Stimulated activated naive CD8-positive, alpha-beta T cell treated with anti-CD3 and anti-CD28 coated beads, Interleukin-15, Interleukin-2, amounts not matched to agents 100 U/mL and 50 U/mL, for 24 hours (primary cell): ENCODE measurements at places on chromosomes 3 and 15.

DNA sequence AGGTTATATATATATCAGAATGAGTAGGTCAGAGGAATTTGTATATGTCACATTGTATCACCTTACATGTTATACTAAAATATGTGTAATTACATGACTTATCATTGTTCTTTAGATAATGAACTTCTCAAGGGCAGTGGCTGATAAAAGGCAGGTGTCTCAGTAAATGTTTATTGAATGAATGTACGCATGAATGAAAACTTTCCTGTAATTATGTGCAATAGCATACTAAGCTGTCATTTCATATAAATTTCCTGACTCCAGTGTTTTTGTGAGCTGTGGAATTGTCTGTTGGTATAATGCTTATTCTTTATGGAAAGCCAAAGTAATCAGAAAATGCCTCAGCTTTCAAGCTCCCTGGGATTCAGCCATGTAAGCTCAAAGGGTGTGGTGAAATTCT is 4.2 kb downstream of the TBC1D23 start:
- no peak for DNase-seq

DNA sequence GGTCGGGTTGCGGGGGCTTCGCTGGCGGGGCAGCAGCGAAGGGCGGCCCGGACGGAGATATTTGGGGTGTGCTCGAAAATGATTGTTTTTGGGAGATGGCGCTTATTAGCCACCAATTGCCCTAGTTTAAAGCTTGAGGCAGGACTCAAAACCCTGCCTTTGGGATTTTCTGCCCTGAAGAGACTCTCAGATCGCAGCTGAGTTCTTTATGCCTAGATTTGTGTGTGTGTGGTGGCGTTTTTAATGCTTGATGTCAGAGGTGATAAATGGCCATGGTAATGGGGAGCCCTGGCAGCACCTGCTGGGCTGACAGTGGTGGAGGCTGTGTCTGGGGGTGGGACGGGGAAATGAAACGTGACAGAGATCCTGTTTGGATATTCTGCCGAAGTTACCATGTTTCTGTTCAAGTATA is 604 bp downstream of the KCTD6 start:
- DNase-seq = peak; percentile 27

DNA sequence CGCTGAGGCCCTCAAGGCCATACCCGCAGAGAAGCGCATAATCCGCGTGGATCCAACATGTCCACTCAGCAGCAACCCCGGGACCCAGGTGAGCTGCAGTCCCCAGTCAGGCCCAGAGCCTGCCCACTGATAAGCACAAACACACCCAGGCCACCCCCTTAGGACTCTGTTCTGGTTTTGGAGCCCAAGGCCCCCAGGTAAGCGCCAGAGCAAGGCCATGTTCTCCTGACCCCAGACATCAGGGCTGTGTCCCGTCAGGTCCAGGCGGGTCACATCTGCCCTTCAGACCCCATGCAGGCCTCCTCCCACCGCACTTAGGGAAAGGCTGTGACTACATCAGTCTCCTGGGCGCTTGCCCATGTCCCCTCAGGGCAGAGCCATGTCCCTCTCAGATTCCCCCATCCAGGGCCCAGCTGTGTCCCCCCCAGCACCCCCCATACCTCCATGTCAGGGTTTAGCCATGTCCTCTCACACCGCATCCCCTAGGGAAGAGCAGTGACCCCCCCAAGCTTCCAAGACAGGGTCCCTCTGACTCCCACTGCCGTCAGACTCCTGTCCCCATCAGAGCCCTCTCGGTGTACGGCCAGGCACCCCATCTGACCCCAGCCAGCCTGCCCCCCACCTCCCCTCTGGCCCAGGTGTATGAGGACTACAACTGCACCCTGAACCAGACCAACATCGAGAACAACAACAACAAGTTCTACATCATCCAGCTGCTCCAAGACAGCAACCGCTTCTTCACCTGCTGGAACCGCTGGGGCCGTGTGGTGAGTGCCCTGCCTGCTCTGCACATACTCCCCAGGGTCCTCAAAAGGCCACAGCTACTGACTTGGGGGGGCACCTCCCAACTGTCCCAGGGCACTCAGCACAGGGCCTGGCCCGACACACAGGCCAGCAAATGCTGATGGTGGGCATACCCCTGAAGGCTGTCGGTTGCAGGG is 1.6 kb downstream of the PARP3 start:
- no peak for DNase-seq

GRCh38 chr3:158522221-158523136 is 48.5 kb upstream of the MLF1 start:
- no peak for DNase-seq

GRCh38 chr3:185728630-185729336 is 96.1 kb downstream of the IGF2BP2 start:
- DNase-seq = no peak

- DNase-seq = no peak
Observed at GRCh38 chr3:8256441-8257071, 245.1 kb upstream of the LMCD1 start.

DNA sequence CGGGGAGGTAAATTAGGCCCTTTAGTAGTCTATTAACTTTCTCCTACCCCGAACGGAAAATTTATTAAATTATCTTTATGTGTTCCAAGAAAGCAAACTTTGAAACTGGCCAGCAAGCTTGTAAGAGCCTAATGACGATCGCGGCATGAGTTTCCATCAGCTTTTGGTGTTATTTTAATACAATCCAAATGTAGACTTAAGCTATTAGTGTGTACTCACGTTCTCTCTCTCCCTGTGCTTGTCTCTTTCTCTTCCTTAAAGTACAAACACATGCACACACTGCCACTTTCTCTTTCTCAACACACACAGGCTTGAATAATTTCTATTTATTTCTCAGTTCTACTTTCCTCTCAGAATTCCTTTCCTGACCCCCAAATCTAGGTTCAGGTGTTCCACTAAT is 108.8 kb upstream of the MME start:
- no peak for DNase-seq

- no peak for DNase-seq
Observed at GRCh38 chr15:67805666-67806516, 19.4 kb upstream of the SKOR1 start.

DNA sequence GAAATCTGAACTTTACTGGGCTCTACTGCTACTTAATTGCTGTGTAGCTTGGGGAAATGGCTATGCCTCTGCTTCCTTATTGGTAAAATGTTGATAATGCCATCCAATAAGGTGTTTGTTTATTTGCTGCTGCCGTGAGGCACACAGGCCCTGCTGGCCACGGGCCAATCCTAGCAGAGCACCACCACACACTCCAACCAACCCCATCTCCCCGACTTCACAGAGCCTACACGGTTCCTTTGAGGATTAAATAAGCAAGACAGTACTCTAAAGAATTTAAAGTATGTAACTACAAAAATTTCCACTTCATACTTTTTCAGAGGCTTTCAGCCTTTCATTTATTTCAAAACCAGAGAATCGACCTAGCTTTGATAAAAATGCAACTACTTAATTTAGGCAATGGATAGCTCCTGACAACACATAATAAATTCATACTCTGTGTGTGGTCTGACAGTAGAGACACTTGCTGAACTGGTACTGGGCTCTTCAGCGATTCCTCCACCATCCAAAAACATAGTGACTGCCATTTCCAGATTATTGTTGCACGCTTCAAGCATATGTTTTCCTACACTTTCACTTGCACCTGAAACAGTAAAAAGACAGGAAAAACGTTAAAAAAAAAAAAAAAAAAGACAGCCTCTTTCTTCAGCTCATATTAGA is 25.3 kb downstream of the UBXN7 start:
- no peak for DNase-seq

DNA sequence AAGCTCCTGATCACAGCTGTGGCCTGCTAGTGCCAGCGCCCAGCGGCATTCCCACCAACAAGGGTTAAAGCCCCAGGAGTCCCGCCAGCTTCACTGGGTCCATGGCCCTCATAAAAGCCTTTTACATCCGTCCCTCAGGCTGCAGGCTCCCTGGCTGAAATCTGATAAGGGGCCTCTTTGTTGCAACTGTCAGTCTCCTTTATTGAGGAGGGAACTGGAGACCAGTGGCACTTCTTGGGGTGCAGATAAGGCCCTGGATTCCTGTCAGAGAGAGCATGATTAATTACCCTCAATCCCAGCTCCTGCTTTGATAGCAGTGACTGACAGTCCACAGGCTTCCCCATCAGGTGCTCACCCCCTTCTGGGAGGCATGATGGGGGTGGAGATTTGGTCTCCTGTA is 30.9 kb upstream of the CLK3 start:
- no peak for DNase-seq

DNA sequence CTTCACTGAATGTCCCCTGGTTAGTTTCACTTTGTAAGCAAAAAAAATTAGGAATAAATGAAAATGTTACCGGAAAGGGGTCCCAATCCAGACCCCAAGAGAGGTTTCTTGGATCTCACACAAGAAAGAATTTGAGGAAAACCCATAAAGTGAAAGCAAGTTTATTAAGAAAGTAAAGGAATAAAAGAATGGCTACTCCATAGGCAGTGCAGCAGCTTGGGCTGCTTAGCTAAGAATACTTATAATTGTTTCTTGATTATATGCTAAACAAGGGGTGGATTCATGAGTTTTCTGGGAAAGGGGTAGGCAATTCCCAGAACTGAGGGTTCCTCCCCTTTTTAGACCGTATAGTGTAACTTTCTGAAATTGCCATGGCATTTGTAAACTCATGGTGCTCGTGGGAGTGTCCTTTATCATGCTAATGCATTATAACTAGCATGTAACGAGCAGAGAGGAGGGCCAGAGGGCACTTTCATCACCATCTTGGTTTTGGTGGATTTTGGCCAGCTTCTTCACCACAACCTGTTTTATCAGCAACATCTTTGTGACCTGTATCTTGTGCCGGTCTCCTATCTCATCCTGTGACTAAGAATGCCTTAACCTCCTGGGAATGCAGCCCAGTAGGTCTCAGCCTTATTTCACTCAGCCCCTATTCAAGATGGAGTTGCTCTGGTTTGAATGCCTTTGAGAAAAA is 41.0 kb upstream of the CMSS1 start:
- DNase-seq = no peak

DNA sequence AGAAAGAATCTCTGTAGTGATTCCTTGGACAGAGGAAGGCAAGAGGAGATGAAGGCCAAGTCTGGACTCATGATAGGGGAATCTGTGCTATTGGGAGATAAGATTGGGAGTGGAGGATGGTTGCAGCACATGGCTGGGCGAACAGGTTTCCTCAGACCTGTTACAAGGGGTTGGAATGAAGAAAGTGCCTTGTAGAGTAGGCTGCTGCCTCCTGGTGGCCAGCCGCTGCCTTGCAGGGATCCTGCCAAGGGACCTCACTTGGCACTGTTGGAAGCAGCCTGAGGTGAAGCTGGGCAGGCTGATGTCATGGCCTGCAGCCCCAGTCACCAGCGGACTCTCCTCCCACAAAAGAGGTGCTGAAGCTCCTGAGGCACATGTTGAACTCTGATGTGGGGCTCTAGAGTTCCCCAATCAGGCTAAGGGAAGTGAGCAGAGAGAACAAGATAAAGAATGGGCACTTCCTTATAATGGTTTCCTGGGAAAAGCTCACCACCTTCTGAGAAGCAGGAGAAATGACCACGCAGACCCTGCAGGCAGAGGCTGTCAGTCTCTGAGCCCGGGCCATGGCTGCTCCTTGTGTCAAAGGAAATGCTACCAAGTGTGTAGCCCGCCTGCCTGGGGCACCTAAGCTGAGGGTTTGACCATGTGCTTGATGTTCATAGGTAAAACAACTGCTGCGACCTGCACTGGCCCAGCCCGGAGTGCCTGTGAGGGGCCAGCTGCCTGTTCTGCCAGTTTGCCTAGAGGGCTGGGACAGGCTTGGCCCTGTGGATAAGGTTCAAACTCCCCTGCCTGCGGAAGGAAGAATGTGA is 1.6 kb upstream of the TEX264 start:
- peak; percentile 90 for DNase-seq

- no peak for DNase-seq
Observed at GRCh38 chr15:68295014-68295805, 17.7 kb downstream of the FEM1B start.

GRCh38 chr3:10292505-10293419 is at the start of gene GHRL:
TSS of gene GHRL (minus strand) at chr3:10292947. CDS start at chr3:10290180, 2,767 bp downstream.
- DNase-seq = peak; percentile 18

- DNase-seq = peak; percentile 9
Observed at GRCh38 chr15:99249270-99249841, at the start of gene TTC23. TSS of gene TTC23 (minus strand) at chr15:99249581. CDS start at chr15:99228712, 20,869 bp downstream.

GRCh38 chr3:66797889-66798560 is 200.1 kb upstream of the KBTBD8 start:
- no peak for DNase-seq

DNA sequence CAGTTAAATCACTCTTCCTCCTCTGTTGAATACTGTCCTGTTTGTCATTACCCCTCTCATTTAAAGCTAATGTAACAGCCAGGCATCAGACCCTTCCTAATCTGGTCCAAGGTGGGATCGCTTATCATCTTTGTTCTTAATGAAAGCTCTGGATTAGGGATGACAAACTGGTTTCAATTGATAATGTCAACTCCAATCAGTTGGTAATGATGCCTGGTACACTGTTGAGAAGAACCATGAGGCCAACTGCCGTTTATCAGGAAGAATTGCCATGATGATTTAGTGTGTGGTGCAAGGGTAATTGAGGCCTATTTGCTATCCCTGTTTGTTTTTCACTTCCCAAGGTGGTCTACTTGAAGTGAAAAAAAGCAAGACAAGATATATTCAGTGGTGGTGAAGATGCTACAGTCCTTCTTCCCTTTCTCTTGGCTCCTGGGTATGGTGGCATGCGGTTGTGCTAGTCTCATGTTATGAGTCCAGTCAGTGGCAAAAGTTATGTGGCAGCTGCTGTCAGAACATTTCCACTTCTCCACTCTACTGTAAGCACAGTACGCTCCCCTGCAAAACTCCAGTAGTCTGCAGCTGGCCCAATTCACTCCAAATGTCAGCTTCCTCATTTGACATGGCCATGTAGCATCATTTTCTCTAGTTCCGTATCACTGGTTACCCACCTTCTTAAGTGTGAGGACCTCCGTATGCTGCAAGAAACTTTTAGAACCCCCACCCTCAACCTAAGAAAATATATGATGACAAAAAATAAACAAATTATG is 72.5 kb downstream of the MORC1 start:
- no peak for DNase-seq

DNA sequence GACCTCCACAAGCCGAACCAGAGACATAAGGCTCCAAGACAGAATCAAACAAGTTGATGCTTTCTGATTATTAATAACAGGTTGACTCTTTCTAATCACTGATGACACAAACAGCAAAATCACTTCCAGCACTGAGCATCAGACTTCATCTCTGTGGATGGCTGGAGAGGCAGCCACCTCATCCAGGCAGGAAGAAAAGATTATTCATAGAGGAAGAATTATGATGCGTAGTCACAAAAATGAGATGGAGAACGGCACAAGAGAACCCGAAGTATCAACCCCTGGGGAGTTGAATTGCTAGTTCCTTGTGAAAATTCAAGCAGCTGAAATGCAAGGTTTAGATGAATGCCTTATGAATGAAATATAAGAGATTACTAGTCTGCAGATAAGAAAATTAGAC is 49.9 kb upstream of the LMCD1 start:
- no peak for DNase-seq
